Body of pancreas (tissue), 4 donors: ENCODE measurements at places on chromosomes 7 and 10.

DNA sequence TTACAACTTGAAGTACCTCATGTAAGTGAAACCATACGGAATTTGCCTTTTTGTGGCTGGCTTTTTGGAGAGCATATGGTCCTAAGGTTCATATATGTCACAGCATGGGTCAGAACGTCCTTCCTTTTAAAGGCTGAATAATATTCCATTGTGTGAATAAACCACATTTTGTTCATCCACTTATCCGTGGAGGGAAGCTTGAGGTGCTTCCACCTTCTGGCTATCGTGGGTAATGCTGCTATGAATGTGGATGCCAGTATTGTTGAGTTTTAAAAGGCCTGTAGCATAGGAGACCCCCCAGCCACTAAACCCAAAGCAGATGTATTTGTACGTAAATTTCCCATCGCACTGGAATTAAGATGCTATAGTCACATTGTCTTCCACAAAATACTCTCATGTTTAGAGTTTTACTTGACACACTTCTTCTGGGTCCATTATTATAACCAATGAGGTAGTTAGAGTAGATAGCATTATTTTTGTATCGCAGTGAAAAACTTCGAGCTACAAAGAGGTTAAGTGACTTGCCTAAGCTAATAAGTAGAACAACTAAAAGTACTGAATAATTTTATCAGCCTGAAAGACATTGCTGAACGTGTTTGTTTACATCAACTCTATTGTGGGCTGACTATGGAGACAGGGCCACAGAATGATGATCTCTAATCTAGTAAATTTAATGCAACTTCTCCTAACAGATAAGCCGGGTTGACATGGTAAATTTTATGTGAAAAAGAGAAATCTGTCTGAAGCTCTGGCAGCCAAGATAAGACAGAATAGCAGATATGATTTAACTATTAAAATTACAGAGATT lies 183.0 kb upstream of the CTBP2 start:
- DNase-seq: peak; percentile 38
- H3K27me3 ChIP-seq: no peaks in the 10 kb centered on the region
- H3K36me3 ChIP-seq: no peaks in the 10 kb centered on the region
- H3K27ac ChIP-seq: no peak overlapping the region
- no peak overlapping the region for H3K4me3 ChIP-seq

GRCh38 chr7:47902013-47902412 lies 46.3 kb downstream of the PKD1L1 start:
- no peak for DNase-seq
- H3K4me1 ChIP-seq: peaks cover 3% of the 10 kb centered on the region
- no peak overlapping the region for H3K27ac ChIP-seq
- no peaks in the 10 kb centered on the region for H3K27me3 ChIP-seq

- H3K27ac ChIP-seq: no peak overlapping the region
- H3K4me1 ChIP-seq: no peaks in the 10 kb centered on the region
- DNase-seq: no peak
- no peaks in the 10 kb centered on the region for H3K27me3 ChIP-seq
- H3K36me3 ChIP-seq: no peaks in the 10 kb centered on the region
- H3K4me3 ChIP-seq: no peak overlapping the region
Observed at GRCh38 chr7:83866582-83866981, 217.6 kb upstream of the SEMA3E start.

- no peaks in the 10 kb centered on the region for H3K4me1 ChIP-seq
- H3K27me3 ChIP-seq: no peaks in the 10 kb centered on the region
- H3K4me3 ChIP-seq: no peak overlapping the region
- no peaks in the 10 kb centered on the region for H3K36me3 ChIP-seq
- DNase-seq: no peak
Observed at GRCh38 chr7:105917659-105918058, 41.3 kb upstream of the ATXN7L1 start.

DNA sequence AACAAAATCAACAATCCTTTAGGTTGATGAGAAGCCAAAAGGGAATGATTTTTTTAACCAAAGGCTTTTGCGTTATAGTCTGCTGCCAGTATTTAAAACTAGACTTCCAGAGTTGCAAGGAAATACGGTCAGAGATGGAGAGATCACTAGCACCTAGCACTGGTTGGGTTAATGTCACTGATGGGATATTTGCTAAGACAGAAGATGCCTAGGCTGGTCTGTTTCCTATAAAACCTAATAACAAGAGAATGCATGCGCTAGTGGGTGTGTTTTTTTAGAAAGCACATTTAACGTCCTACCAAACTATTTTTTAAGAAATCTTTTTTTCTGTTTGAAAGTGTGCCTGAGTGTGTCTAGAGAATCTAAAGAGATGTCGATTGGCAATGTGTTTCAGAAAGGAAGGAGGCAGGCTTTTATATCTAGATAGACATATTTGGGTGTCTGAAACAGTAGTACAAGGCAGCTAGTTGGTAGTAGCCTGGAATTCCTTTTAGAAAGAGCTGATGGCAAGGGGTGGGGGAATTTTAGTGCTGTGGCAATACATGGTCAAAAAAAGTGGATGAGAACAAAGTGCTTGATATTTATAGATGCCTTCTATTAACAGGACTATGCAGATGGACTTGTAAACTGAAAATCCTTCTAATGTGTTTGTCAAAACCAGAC lies 863 bp downstream of the CALD1 start:
- H3K36me3 ChIP-seq: no peaks in the 10 kb centered on the region
- no peak overlapping the region for H3K4me3 ChIP-seq
- H3K27me3 ChIP-seq: no peaks in the 10 kb centered on the region
- no peak for DNase-seq
- peak overlapping the region; percentile 29 for H3K27ac ChIP-seq

- H3K4me3 ChIP-seq: no peak overlapping the region
- H3K4me1 ChIP-seq: no peaks in the 10 kb centered on the region
- no peaks in the 10 kb centered on the region for H3K36me3 ChIP-seq
- H3K27me3 ChIP-seq: no peaks in the 10 kb centered on the region
- H3K27ac ChIP-seq: no peak overlapping the region
Observed at GRCh38 chr7:52547308-52547910, 488.0 kb upstream of the POM121L12 start.

- H3K4me1 ChIP-seq: peaks cover 75% of the 10 kb centered on the region
- peak overlapping the region; percentile 97 for H3K27ac ChIP-seq
- H3K36me3 ChIP-seq: peaks cover 2% of the 10 kb centered on the region
- H3K27me3 ChIP-seq: no peaks in the 10 kb centered on the region
- no peak for DNase-seq
Observed at GRCh38 chr7:150376560-150376959, 2.6 kb upstream of the ZNF775 start.

DNA sequence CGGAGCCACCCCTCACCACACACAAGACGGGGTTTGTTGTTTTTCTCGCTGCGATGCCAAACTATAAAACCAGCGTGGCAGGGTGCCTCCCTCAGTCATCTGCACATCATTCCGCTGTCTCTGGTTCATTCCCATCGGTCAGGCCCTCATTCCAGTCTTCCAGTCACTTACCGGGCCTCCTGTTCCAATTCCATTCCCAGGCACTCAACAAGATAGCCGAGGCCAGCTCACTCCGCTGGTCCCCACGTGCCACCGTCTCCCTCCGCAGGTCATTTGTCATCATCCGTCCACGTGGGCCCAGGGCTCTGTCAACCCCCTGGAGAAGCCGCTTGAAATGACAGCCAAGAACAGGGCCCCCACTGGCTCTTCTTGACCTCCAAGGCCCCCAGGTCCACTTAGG lies 6.1 kb upstream of the TMEM184A start:
- no peaks in the 10 kb centered on the region for H3K36me3 ChIP-seq
- no peak for DNase-seq
- H3K27ac ChIP-seq: no peak overlapping the region
- no peak overlapping the region for H3K4me3 ChIP-seq
- peaks cover 11% of the 10 kb centered on the region for H3K4me1 ChIP-seq

- no peaks in the 10 kb centered on the region for H3K4me1 ChIP-seq
- no peak overlapping the region for H3K27ac ChIP-seq
- DNase-seq: no peak
- no peak overlapping the region for H3K4me3 ChIP-seq
- H3K27me3 ChIP-seq: no peaks in the 10 kb centered on the region
Observed at GRCh38 chr7:22618528-22618927, 108.5 kb upstream of the IL6 start.

DNA sequence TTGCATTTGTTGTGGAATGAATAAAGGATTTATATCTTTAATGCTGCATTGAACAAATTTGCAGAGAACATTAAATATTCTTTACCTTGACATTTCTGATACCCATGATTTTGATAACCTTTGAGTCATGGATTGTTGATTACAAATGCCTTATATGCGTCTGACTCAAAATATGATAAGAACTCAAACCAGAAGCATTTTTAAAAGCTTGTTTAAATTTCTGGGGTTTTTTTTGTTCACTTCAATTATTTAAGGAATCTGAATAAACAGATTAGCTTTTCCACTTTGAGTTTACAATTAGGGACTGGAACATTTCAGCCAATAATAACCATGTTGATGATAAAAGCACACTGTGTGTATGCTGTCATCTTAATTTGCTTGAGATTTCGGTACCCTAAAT lies 253.5 kb downstream of the NRG3 start:
- H3K4me3 ChIP-seq: no peak overlapping the region
- H3K36me3 ChIP-seq: no peaks in the 10 kb centered on the region
- no peak for DNase-seq
- H3K27me3 ChIP-seq: no peaks in the 10 kb centered on the region
- H3K4me1 ChIP-seq: no peaks in the 10 kb centered on the region

DNA sequence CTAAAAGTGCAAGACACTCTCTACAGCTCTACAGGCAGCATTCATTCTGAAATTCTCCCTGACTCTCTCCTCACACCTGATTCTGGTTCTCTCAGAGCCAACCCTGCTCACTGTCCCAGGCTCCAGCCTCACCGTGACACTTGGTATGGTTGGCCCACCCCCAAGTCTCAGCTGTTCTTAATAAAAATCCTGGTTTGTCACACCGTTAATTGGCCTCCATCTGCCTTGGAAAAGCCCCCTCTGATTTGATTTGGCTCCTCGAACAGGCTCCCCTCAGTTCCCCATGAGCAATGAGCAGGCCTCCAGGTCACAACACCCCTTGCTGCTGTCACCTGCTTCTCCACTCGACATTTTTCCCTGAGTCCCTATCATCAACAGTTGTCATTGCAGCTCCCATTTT lies 507.3 kb upstream of the AUTS2 start:
- no peaks in the 10 kb centered on the region for H3K27me3 ChIP-seq
- no peak overlapping the region for H3K4me3 ChIP-seq

- H3K36me3 ChIP-seq: no peaks in the 10 kb centered on the region
- H3K4me3 ChIP-seq: no peak overlapping the region
Observed at GRCh38 chr7:50270531-50271018, 33.9 kb upstream of the IKZF1 start.

GRCh38 chr7:141974831-141975230 lies 1.3 kb upstream of the TAS2R38 start:
- no peaks in the 10 kb centered on the region for H3K36me3 ChIP-seq
- peaks cover 4% of the 10 kb centered on the region for H3K4me1 ChIP-seq
- peak; percentile 22 for DNase-seq
- no peak overlapping the region for H3K4me3 ChIP-seq
- H3K27me3 ChIP-seq: no peaks in the 10 kb centered on the region
- no peak overlapping the region for H3K27ac ChIP-seq

DNA sequence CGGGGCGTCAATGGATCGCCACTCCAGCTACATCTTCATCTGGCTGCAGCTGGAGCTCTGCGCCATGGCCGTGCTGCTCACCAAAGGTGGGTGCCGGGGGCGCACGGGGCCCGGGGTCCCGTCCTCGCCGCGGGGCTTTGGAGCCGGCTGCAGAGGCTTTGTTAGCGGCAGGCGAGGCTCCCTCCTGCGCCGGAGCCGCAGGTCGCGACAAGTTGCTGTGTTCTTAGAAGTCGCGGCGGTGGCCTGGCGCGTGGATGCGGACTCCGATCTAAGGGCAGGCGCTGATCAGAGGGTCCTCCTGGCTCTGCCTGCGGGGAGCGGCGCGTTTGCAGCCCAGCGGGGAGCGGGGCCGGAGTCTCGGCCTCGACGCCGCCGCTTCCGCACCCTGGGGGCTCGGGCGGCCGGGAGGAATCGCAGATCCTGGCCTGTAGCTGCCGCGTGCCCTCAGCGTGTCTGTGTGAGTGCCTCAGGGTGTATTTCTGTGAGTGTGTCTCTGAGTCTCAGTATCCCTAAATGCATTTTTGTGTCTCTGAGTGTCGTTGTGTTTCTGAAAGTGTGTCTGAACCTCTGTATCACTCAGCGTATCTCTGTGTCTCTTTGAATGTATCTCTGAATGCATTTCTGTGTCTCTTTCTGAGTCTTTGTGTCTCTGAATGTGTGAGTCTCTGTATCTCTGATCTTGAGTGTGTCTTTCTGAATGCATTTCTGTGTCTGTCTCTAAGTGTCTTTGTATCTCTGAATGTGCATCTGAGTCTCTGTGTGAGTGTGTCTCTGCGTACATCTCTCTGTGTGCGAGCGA lies 766 bp downstream of the BAMBI start:
- peaks cover 17% of the 10 kb centered on the region for H3K4me1 ChIP-seq
- H3K36me3 ChIP-seq: no peaks in the 10 kb centered on the region
- peaks cover 4% of the 10 kb centered on the region for H3K27me3 ChIP-seq
- peak; percentile 34 for DNase-seq
- no peak overlapping the region for H3K27ac ChIP-seq
- peak overlapping the region; percentile 37 for H3K4me3 ChIP-seq
